Activated naive CD4-positive, alpha-beta T cell treated with anti-CD3 and anti-CD28 coated beads for 36 hours (primary cell): ENCODE measurements at places on chromosomes 2 and 18.

DNA sequence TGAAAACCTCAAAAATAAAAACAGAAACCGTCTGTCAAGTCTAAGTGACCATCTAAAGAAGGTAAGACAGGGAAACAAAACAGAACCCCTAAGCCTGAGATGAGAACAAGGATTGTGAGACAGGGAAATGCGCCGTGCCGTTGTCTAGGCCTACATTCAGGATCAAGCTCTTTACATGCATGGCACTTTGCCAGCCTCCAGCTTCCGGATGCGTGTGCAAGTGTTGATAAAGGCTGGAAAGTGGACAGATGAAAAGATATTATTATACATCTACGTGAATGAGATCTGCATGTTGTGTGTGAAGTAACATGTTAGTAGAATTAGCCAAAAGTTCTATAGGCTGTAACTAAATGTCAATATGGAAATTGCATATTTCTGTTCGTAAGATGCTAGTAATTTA, 28.6 kb upstream of the TMEM87B start:
- no peak for DNase-seq

- DNase-seq = no peak
Measured at GRCh38 chr2:54859997-54860701, 136.7 kb downstream of the EML6 start.

DNA sequence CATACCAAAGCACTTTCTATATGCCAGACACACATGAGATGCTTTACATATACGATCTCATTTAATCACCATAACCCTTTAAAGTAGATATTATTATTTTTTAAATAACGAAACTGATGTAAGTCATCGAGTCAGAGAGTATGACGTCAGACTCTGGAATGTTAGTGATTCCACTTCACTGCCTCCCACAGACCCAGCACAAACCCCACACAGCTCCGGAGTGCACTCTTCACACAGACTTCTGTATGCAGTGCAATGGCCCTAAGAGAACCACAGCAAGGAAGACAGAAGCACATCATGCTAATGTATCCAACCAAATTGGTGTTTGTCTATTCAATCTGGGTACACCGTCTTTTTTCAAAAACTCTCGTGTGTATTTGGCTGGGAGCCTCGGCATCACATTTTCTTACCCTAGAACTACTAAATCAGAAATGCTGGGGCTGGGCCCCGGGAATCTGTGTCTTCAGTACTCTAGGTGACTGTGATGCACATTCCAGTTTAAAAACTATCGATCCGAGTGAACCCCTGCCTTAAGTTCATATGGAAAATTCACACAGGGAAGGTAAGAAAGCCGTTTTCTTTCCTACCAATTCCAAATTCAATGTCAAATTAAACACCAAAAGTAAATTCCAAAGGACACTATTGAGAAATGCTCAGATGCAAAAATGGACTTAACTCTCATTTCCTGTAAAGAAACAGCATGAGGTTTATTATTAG, 117.7 kb upstream of the ACVR1C start:
- DNase-seq = no peak

DNA sequence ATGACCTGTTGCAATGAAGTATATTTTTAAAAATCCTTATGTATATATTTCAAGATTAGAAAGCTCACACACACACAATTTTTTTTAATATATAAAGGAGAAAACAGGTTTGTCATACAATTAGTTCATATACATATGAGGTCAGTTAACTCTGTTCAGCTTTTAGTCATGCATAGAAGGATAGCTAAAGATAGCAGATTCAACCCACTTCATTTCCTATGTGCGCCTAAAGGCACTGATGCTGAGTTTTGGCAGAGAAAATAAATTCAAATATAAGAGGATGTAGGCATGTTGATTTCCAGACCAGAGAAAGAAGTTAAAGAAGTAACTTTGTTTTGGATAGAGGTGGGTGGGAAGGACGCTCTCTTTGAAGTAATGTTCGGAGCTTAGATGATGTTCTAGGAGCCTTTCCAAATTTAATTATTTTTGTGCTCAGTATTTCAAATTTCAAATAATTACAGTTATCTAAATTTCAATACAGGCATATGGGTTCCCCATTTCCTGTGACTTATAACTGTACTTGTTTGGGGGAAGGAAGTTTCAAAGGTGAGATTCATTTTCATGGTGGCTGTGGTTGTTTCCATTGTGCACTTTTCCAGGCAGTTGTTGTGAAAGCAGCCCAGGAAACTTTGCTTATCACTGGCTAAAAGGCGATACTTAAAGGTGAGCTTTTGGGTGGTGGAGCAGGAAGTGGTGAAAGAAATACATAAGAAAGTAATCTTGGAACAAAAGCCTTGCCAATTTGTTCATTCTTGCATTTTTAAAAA, 523.4 kb upstream of the FANCL start:
- no peak for DNase-seq

DNA sequence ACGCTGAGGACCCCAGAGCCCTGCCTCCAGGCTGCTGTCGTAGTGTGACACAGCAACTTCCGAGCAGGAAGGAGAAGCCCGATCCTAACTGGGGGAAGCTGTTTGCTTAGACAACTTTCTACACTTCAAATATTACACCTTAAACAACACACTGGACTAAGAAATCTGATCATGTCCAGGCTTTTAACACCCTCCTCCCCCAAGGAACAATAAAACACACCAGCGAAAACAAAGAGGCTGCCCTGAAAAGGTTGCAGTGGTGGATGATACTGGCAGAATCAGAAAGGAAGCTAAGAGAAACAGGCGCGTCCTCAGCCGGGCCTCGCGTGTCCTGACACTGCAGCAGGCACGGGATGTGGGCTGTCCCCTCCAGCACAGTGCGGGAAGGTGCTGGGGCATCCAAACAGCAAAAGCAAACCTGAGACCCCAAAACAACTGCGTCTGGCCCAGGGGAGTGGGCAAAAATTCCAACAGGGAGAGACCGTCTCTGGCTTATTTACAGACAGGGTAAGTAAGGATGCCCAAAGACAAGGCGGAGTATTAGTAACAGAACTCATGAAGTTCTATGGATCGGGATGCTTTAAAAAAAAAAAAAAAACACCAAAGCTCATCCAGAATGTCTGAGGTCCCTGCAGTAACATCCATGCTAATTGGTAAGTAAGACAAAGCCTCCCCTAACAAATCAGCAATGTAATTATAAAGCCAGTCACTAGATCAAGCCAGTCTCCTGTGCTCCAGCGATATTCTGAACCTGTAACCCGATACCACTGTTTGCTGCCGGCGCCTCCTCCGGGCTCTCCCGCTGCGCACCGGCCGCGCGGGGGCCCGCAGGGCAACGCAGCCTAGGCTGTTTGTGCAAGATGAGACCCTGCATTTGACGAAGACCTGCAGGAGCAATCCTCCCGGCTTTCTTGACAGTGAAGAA, 9.0 kb downstream of the SERTAD2 start:
- DNase-seq = peak; percentile 78

- DNase-seq = no peak
Measured at GRCh38 chr18:35728676-35729075, 147.1 kb downstream of the GALNT1 start.

DNA sequence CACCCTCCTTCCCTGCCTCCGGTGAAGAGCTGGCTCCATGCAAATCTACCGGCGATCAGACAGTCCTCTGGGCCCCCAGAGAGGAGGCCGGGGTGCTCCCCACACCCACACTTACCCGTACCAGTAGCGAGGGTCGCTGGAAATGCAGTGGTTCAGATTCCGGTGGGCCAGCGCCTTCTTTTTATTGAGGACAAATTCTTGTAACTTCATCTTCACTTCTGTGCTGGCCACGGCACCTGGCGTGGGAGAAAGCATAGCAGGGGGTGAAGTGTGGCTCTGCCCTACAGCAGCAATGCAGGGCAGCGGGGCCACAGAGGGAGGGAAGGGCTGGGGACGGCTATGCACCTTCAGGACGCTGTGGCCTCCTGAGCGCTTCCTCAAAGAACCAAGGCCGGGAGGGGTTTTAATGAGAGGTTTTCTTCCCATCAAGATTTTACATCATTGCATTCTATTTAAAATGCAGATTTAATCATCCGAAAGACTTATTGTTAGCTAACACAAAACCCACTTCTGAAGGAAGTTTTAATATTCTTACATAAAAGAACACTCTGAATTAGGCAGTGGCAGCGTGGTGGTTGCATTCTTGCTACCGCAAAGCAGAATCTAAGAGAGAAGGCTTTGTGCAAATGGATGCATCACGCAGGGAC, 237.0 kb downstream of the HDAC4 start:
- DNase-seq = no peak

- DNase-seq = peak; percentile 31
Measured at GRCh38 chr18:9575558-9575957, 38.8 kb downstream of the PPP4R1 start.

DNA sequence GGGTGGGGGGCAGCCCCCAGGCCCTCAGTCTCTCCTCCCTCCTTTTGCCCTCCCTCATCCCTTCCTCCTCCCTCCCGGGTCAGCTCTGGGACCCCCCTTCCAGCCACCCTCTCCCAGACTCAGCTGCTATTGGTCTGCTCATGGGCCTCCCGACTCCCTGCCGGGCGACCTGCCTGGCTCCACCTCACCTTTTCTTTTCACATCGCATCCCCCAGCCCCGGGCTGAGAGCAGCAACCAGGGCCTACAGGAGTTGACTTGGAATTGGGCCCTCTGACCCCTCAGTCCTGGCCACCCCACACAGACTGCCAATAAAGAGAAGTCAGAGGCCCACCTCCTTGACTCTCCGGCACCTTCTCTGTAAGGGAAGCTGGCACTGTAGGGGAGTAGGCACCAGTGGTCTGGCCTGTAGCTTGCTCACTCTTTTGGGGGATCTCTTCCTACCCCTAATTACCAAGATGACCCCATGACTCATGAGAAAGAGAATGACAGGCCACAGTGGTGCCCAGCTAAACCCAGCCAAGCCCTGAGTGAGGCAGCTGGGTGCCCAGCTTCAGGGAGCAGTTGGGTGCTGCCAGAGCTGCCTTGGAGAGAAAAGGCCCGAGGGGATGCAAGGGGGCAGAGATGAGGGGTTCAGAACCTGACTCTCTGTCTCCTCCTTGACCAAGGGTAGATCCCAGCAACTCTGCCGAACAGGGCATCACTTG, 2.0 kb upstream of the ECEL1 start:
- DNase-seq = no peak

GRCh38 chr2:129709956-129710598, 269.4 kb upstream of the RAB6C start:
- no peak for DNase-seq

DNA sequence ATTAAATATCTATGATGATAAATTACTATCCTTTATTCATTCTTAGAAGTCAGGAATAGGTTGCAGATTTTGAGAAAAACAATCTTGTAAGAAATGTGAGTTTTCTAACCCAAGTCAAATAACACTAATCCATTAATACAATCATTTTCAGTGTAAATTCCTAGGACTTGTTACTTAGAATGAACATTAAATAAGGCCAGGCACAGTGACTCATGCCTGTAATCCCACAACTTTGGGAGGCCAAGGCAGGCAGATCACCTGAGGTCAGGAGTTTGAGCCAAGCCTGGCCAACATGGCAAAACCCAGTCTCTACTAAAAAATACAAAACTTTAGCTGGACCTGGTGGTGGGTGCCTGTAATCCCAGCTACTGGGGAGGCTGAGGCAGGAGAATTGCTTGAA, 45.8 kb upstream of the CDKL4 start:
- DNase-seq = no peak

DNA sequence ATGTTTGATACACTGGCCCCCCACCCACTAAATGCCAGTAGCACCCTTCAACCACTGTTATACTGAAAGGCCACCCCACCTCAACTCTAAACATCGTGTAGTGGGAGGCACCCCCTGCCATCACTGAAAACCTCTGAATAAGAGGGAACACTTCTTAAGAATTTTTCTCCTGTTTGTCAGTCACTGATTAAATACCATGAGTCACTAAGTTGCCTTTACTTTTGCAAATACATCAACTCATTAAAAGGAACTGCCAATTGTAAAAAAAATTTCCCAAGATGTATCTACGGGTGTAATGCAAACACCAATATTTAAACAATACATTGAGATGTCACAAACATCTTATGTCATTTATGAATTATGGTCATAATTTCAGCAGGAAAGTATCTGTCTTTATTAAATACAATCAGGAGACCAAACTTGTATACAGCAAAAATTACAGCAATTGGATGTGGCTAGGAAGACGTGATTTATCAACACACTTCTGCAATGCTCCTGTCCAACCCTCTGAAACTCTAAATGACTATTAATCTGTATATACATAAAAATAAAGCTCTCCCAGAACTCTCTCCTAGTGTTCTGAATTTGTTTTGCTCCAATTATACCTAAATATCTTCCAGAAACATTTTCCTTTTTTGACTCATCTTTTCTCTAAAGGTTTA, 144.1 kb upstream of the STK17B start:
- no peak for DNase-seq

DNA sequence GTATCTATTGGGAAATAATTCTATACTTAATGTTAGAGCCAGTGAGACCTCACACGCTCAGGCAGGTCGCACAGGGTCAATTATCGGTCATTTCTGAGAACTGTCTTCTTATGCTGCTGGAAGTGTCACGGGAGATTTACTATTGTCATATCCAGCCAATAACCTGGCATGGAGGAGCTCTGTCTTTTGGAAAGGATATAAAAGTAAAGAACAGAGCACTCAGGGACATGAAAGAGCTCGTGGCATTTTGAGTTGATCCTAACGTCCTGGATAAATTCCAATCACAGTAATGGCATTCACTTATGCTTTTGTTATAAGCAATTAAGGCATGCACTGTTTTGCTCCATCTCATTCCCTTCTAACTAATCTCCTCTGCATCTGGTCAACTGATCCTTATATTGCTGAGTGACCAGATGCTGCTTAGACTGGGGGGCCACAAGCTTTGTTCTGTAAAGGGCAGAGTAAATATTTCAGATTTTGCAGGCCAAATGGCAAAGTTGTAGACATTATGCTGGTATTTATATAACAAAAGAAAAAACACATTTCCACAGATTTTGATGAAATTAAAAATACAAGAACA, 453.5 kb upstream of the SMIM21 start:
- DNase-seq = no peak

GRCh38 chr18:14092625-14093306, 39.5 kb downstream of the ZNF519 start:
- DNase-seq = no peak

GRCh38 chr2:219001577-219002394, 8.6 kb upstream of the CRYBA2 start:
- DNase-seq = peak; percentile 70

- DNase-seq = no peak
Measured at GRCh38 chr18:37946324-37946723, 380.7 kb upstream of the CELF4 start.

DNA sequence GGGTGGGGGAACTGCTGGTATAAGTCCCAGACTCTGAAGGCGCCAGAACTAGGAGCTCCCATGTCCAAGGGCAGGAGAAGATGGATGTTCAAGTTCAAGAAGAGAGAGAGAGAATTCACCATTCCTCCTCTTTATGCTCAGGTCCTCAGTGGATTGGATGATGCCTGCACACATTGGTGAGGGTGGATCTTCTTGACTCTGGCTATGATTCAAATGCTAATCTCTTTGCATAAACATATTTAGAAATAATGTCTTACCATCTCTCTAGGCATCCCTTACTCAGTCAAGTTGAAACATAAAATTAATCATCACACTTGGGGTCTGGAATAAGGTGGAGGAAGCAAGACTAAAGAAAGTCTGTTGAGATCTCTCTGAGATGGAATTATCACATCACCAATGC, 210.6 kb upstream of the CHST9 start:
- no peak for DNase-seq
